ENCODE measurements at places on chromosomes 1 and 21.

GRCh38 chr1:205220421-205220820 is 7.3 kb upstream of the TMCC2 start:
- no peak for DNase-seq

- no peak for DNase-seq
Measured at GRCh38 chr1:35864813-35865212, 18.2 kb upstream of the AGO1 start.

- DNase-seq, result no peak
Measured at GRCh38 chr21:28858424-28858823, 134.3 kb downstream of the LTN1 start.

- DNase-seq, result no peak
Measured at GRCh38 chr1:64539289-64539688, 69.4 kb downstream of the CACHD1 start.

DNA sequence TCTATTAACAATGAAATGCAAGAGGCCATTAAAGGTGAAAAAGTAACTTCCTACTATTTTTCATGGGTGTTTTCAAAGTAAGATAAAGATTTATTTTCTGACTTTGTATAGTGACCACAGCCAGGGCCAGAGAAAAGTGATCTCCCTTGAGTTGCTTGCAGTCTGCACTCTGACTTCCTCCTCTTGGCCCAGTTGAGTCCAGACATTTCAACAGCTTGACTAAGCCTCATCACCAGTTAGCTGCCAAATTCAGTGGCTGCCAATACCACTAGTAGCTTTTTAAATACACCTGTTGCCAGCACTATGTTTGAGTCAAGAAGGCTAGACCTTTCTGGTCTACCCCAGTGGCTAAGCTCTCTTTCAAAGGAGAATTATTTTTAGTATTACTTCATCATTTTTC is 3.7 kb upstream of the NEK7 start:
- no peak for DNase-seq
